CD4-positive, alpha-beta T cell treated with Interleukin-21 for 1 hour (primary cell): ENCODE measurements at places on chromosomes 5 and 9.
A peak's percentile ranks its signal among the peaks of the same experiment; 100 is the strongest.

GRCh38 chr9:91289244-91289643 lies 72.5 kb downstream of the AUH start:
- DNase-seq, result no peak

DNA sequence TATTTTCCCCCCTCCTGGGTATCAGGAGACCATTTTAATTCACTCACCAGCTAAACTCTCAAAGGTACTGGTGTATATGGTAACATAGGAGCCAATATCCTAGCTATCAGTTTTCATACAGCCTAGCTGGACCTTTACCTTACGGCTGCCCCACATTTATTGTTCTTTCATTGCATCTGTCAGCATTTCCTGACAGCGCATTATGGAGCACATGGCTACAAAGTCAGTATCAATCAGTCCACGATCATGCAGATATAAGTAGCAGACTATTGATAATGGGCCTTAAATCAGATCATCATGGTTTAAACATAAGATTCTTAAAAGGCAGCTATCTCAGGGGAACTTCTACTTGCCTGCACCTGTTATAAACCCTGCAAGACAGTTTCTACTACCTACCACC lies 304.7 kb downstream of the KIAA0825 start:
- DNase-seq, result no peak

GRCh38 chr5:179263391-179264052 lies 81.7 kb downstream of the ADAMTS2 start:
- DNase-seq, result no peak

DNA sequence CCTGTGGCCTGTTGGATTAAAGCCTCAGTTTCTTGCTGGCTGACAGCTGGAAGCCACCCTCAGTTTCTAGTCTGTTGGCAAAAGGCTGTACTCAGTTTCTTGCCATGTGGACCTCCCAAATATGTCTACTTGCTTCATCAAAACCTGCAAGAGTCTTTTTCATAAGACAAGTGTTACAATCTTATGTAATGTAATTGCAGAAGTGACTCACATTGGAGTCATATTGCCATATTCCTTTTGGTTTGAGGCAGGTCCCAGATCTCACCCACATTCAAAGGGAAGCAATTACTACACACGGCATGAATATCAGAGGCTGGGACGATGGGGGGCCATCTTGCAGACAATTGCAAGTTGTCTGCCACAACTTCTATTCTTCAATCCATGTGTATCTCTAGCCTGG lies 286.7 kb upstream of the IL12B start:
- no peak for DNase-seq

GRCh38 chr5:137828180-137828579 lies 39.5 kb upstream of the MYOT start:
- no peak for DNase-seq

- DNase-seq, result no peak
Observed at GRCh38 chr5:1511048-1511447, 12.7 kb downstream of the LPCAT1 start.

DNA sequence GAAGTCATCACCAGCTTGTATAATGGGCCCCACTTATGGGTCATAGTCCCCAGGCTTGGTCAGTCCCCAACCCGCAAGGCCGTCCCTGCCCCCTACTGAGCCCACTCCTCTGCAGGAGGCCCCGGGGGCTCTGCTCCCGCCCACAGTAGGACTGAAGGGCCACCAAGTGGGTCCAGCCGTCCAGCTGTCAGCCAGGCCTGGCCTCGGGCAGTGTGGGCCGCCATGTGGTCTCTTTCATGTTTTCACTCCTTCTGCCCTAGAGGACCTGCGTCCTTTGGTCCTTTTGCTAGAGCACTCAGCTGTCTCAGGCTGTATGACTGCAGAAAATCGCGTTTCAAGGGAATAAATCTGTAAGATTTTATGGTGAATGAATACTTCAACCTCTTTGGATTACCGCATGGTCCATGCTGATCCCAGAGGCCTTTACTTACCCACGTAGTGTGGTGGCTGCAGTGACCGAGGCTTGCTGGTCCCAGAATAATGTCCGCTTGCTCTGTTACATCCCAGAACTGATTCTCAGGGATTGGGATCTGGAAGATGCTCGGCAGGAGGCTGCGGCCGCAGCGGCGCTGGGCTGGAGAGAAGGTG lies 105.7 kb upstream of the FAM120A start:
- DNase-seq, result no peak

- DNase-seq, result peak; percentile 71
Observed at GRCh38 chr5:154811653-154812465, 38.5 kb downstream of the FAXDC2 start.

GRCh38 chr9:105405514-105406131 lies 42.2 kb upstream of the FSD1L start:
- DNase-seq, result peak; percentile 73

GRCh38 chr5:38535248-38535750 lies 21.1 kb downstream of the LIFR start:
- DNase-seq, result no peak

GRCh38 chr5:138597661-138598400 lies 22.6 kb upstream of the HSPA9 start:
- no peak for DNase-seq

GRCh38 chr5:145697251-145697990 lies 137.7 kb downstream of the PRELID2 start:
- DNase-seq, result peak; percentile 6

DNA sequence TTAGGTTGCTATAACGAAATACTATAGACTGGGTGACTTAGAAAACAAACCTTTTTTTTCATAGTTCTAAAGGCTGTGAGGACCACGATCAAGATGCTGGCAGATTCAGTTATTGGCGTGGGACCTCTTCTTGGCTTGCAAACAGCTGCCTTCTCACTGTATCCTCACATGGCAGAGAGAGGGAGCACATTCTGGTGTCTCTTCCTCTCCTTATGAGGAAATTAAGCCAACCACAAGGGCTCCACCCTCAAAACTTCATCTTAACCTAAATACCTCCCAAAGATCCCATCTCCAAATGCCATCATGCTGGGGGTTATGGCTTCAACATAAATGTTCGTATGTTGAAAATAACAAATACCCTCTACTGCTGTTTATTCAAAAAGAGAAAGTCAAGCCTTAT lies 197.1 kb downstream of the CEMIP2 start:
- no peak for DNase-seq

DNA sequence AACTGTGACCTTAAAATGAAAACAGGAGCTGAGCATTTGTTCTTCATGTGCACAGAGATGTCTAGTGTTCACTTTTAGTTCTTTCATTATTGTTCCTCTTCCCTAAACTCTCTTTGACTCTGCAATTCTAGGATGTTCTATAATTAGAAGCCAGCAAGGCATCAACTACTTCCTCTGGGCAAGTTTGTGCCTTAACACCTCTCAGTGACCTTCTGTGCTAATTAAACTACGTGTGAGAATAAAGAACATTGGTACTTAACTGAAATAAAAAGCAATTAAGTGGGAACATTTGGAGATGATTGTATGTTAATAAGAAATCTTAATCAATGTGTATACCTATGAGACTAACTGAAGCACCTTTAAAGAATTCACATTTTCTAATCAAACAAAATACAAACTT lies 242.8 kb downstream of the RASEF start:
- no peak for DNase-seq

- DNase-seq, result no peak
Observed at GRCh38 chr9:69213647-69214046, 39.6 kb downstream of the TJP2 start.

DNA sequence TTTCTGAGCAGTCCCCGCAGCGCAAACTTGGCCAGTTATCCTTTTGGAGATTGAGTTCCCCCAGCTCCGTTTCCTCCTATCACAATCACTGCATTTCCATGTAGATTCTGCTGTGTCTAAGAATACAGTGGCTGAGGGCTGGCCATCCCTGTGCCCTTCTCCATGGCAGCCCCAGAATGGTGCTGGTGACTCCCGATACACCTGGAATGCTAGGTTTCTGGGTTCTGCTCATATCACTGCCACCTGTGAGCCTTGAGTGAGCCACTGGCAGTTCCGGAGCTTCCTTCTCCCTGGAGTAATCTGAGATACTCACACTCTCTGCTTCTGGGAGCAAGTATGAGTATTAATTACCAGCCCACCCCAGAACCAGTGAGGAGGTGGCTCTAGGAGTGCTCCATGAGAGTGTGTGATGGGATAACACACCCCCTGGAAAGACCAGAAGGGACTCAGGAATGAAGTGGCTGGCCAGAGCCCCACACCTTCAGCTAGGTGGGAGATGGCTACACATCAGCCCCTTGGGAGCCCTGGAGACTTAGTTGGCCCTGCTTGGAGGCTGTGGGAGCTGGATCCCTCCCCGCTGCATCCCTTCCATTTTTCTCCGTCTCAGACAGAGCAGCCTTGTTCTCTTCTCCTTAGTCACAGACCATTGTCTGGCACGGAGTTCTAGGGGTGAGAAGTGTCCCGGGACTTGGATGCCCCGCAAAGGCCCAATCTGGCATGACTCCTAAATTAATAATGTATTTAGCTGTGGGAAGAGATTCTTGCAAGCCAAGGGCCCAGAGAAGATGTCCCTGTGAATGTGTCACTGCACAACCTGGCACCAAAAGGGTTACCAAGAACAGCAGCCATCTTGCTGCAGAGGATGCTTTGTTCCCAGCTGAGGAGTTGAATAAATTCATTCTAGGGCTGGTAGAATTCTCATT lies 4.9 kb downstream of the PCDHGC5 start:
- no peak for DNase-seq

DNA sequence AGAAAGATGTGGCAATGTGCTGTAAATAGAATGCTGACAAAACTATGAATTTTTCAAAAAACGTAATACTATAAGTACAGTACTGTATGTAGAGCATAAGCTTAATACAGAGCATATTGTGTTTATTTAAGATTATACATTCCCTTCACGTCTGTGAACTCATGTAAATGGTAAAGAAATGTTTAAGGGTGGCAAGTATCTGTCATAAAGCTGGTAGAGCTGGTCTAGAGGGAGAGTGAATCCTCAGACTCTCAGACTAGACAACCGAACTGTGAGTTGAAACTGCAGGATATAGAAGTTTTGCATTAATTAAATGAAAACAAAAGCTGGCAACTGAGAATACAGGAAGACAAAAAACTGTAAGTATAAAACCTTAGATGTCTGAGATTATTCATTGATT lies 87.3 kb upstream of the ANXA1 start:
- no peak for DNase-seq
